ENCODE measurements at places on chromosomes 5 and 9. TPM values are rescaled to one million over a fixed set of nuclear protein-coding genes. Genes with fewer than 3 reads are reported as not detected.

STPG3 gene
- total RNA-seq = not detected

HARS1 gene
- total RNA-seq = 78.1 TPM

QRFP gene
- not detected for total RNA-seq

CDH12 gene
- not detected for total RNA-seq

IL4 gene
- total RNA-seq = not detected

STC2 gene
- total RNA-seq = 38.1 TPM

LCN10 gene
- total RNA-seq = not detected

GDA gene
- total RNA-seq = 1.2 TPM

P4HA2 gene
- total RNA-seq = 50.6 TPM

ARAP3 gene
- total RNA-seq = 4.8 TPM

FBXL7 gene
- 1.8 TPM for total RNA-seq

Data from A549 treated with GW870086 at 1 μM for 4 hours (cell line).